Sciatic nerve (tissue), 2 donors: ENCODE measurements at places on chromosomes 5 and 9.

- no peak for DNase-seq
Observed at GRCh38 chr9:37632479-37632878, 18.3 kb upstream of the FRMPD1 start.

GRCh38 chr5:111935835-111936234 lies 178.8 kb upstream of the NREP start:
- DNase-seq: no peak

- no peak for DNase-seq
Observed at GRCh38 chr9:80320916-80321315, 749.2 kb downstream of the TLE4 start.

DNA sequence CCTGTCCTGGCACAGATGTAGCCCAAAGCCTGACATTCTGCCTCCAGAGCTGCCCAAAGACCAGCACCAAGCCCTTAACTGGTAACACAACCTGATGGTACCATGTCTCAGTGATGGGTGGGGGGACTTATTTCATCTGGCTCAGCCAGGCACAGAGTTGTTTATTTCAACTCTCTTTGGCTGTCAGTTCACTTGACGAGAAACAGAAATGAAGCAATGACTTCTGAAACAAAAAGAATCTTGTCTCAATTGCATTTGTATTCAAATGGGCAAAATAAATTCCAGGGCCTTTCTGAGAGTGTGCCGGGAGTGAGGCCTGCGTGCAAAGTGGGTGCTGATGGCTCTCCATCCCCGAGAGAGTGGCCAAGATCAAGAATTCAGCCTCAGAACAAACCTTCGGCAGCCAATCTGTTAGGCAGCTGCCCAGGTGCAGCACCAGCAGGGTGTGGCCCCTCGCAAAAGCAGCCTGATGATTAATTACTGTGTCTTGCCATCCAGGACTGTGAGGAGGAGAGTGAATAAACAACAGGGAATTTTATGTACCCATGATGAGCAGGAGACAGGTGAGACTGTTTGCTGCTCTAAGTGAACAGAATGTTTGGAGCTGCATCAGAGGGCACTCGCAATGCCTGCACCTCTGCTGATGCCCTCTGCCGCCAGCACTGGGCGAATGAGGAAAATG lies 238.0 kb downstream of the HSPA4 start:
- DNase-seq: no peak

GRCh38 chr5:61306531-61307131 lies 25.4 kb upstream of the ZSWIM6 start:
- DNase-seq: no peak

DNA sequence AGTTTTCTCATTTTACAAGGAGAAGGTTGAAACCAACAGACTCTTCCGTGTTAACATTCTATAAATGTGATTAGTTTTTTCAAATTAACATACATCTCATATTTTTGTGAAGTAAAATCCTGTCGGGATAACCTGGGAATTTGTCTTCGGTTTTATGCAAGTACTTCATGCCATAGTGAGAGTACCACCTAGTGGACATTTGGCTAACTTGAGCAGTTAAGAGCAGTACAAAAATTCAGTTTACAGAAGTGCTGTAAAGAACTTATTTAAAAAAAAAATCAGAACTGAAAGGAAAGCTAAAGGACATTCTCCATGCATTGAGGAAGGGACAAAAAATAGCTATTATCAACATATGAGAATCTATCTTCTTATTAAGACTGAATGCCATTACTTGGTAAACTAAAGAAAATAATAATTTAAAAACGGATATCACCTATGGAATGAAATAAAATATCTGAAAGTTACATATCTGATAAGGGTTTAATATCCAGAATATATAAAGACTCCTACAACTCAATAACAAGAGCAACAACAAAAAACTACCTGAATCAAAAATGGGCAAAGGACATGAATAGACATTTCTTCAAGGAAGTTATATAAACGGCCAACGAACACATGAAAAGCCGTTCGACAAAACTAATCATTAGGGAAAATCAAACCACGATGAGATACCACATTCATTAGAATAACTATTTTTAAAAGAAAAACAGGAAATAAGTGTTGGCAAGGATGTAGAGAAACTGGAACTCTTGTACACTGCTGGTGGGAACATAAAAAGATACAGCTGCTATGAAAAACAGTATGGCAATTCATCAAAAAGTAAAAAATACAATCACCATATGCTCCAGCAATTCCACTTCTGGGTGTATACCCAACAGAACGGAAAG lies 117.0 kb upstream of the GNA14 start:
- DNase-seq: no peak

DNA sequence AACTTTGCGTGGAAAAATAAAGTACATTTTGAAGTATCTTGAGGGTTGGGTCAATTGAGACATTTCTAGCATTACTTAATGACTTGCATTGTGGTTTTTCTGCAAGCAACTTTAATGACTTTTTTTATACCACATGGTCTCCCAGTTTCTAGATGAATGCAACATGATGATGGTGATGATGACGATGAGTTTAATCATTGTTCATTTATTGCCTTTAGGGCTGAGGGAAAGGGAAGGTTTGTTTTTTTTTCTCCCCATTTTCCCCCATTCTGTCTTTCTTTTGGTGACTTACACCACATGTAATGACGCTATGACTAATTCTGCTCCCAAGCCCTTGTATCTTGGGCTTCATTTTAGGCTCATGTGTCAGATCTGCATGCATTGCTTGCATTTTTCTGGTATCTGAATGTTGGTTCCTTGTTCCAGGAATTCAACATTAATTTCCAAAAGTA lies 57.7 kb upstream of the NXNL2 start:
- no peak for DNase-seq

DNA sequence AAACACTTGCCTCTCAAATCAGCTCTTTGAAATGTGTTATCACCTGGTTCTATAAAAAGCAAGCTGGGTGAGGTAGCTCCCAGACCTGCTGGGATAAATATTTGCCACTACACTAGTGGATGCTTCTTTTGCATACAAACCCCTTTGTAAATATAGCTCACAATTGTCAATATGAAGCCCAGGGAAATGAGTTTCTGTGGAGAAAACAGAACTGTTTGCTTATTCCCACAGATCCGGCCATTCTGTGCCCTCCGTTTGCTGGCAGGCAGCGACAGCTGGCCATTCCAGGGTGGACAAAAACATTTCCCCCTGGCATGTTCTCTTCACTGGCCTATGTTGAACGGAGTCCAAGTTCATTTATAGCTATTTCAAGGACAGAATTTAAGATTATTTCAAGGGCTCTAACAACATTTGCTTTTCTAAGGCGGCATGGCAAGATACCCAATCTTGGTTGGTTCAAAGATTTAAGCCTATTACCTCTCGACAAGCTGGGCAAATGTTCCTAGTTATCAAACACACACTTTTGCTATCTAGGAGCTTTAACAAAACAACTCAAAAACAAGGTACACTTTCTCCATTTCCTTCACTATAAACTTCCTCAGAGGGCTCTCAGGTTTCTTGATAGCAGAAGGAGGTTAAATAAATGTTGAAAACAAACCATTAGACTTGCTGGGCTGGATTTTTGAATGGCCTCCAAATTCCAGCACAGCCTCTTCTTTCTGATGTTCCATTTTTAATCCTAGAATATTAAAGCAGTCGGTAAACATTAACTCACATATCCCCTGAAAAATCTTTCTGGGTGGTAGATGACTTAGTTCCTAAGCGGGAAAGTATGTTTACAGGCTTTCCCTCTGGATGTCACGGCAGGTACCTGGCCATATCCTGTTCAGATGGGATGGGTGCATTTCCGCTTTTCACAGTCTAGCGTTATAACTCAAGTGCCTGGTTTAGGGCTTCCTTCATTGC lies 332.3 kb downstream of the PLK2 start:
- DNase-seq: no peak

- no peak for DNase-seq
Observed at GRCh38 chr5:97065475-97065874, 76.9 kb downstream of the LIX1 start.

DNA sequence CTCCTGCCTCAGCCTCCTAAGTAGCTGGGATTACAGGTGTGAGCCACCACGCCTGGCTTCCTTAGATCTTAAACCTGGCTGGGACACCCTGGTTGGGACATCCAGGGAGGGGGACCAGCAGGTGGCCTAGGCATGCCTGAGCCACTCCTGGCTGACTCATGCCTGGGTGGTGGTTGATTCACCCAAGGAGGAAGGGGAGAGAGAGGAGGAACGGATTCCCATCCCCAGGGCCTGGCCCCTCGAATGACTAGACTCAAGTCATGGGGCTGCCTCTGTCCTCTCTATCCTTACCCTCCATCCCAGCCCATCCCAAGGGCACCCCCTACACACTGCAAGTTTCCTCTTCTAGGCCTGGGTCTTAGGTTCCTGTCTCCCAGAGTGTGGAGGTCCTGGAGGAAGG lies 12.7 kb downstream of the EEIG1 start:
- DNase-seq: no peak

DNA sequence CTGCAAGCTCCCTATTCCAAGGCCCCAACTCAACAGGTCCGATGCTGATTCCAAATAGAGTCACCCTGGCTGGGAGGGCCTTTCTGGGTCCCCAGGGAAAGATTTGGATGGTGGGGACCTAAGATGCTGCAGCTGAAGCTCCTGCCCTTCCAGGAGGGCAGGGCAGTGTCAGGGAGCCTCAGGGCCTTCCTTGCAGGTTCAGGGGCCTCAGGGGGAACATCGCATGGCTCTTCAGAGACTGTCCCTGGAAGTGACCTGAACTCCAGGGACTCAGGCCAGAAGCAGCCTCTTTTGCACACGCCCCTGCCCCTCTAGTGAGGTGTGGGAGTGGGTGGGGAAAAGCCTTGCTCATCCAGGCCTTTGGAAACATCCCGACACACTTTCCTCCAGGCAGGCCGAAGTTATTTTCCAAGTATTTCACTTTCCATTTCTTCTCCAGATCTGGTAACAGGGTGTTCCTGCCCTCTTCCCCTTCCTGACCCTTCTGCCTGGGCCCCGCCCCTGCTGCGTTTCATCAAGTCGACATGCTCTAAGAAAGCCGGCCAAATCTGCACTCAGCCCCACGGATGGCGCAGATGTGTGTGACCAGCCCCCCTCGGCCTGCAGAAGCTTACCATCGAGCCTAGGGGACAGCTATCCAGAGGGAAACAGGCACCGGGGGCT lies 159.5 kb downstream of the FGF18 start:
- DNase-seq: peak; percentile 77

DNA sequence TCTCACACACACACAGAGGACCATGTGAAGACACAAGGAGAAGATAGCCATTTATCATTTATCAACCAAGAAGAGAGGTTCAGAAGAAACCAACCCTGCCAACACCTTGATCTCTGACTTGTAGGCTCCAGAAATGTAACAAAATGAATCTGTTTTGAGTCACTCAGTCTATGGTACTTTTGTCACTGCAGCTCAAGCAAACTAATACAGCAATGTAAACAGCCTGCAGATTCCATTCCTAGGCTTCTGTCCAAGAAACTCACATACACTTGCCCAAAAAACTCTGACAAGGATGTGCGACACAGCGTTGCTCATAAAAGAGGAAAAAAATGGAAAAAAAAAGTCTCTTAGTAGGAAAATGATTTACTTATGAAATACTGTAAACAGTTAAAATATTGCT lies 33.4 kb downstream of the TRIM36 start:
- no peak for DNase-seq

DNA sequence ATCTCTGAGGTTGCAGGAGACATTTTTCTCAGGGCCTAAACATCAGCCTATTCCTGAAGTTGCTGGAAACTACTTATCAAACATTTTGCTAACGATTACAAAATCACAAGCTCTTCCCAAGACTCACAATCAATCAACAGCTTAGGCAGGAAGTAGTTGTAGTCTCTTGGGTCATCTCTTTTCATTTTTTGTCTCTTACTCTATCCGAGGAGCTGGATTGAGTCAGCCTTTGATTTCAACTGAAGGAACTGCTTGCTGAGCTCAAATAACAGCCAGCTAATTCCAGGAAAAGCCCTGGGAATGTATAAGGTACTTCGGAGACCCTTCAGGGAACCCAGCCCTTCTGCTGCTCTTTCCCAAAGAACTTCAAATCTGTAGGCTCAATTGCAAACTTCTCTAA lies 398.9 kb downstream of the PLK2 start:
- DNase-seq: no peak

- DNase-seq: no peak
Observed at GRCh38 chr9:90309809-90310520, 332.7 kb downstream of the DIRAS2 start.

DNA sequence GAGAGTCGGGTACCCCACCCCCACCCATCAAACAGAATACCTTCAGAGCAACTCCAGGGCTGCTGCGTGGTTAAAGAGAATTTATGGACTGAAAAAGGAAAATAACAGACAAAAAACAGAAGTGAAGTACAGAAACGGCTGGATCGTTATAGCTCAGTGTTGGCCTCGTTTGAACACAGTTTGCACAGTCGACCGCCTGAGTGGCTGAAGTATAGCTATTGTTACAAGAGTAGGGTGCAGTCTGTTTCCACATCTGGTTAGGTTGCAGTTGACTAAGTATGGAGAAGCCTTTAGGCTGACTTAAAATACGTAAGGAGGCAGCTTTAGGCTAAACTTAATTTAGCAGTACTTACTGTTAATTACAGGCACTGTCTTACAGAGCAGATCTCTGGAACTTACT lies 121.2 kb downstream of the GCNT1 start:
- DNase-seq: no peak

- no peak for DNase-seq
Observed at GRCh38 chr5:154364771-154365170, 81.0 kb upstream of the SAP30L start.

GRCh38 chr9:30036558-30036957 lies 2347.9 kb upstream of the ACO1 start:
- DNase-seq: no peak

- no peak for DNase-seq
Observed at GRCh38 chr5:55538661-55539060, 3.9 kb upstream of the PLPP1 start.

GRCh38 chr5:57804007-57804444 lies 321.4 kb upstream of the ACTBL2 start:
- DNase-seq: no peak

DNA sequence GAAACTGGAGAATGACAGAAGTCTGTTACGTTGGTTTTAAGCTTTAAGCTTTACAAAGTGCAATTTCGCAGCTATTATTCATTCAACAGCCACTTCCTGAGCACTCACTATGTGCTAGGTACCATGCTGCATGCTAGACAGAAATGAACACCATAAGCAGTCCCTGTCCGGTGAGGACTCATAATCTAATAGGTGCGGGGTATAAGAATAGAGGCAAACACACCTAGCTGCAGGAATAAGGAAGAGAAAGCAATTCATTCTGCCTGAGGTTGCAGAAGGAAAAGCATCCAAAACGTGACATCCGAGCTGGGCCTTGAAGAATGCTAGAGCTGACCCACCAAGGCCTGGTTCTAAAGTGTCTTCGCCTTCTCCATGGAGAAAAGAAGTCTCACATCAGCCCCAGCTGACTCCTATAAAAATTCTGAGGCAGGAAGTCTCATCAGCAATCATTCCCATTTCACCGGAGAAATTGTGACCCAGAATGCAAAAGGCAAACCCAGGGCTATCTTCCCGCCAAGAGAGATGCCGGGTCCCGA lies 542 bp downstream of the FKBP15 start:
- DNase-seq: no peak

- DNase-seq: peak; percentile 77
Observed at GRCh38 chr5:73233461-73234203, 60.6 kb downstream of the TMEM174 start.

DNA sequence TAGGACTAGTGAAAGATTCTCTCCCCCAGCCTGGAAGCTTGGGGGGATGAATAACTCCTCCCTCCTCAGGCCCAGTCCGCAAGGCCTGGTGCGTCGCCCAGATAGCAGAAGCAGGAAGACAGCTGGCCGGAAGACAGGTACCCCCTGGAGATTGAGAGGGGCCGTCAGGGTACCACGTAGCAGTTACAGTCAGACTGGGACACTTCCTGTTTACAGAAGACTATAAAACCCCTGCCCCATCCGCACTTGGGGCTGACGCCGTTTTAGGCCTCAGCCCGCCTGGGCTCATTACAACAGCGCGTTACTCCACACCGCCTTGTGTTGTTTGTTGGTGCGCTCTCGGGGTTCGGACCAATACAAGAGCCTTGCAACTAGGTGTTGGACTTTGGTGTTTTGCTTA lies 15.4 kb downstream of the SEMA6A start:
- no peak for DNase-seq
